ENCODE measurements at places on chromosomes 2 and 18.

DNA sequence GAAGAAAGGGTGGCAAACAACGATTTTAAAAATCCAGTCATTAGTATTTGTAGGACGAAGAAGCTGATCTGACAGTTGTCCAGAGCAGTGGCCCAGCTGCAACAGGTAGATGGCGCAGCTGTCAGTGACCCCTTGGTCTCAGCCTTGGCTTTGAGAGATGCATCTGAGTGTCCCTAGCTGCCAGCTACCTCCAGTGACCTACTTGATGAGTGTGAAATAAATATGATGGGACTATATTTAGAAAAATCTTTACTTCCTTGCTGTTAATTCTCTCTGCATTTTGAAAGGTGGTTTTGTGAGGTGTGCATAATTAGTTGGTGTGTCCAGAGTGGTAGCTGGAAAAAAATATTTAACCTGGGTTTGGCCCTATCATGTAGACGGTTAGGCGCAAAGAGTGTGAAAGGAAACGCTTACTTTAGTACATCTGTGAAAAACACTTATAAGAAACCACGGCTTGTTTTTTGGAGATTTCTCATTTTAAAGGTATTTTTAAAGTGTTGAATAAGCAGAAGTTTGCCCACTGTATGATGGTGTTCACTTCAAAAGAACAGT, 963 bp downstream of the INPP1 start:
- DNase-seq: peak; percentile 50

GRCh38 chr2:190718652-190719526, 70.0 kb downstream of the NAB1 start:
- peak; percentile 56 for DNase-seq

DNA sequence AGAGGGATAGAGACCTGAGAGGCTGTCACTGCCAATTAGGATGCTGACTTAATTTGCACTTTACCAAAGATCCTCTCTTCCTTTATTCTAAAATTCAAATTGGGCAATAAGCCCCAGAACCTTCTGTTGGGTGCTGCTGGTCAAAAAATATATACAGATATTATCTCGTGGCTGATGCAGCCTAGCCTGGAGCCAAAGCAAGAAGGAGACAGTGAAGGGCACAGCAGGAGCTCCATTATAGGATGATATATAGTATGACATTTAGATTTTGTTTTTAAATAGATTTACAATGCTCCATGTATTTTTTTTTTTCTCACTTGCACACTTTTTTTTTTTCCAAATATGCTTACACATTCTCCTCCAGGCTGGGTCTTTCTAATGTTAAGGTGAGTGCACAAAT, 579.3 kb downstream of the PIK3C3 start:
- no peak for DNase-seq

DNA sequence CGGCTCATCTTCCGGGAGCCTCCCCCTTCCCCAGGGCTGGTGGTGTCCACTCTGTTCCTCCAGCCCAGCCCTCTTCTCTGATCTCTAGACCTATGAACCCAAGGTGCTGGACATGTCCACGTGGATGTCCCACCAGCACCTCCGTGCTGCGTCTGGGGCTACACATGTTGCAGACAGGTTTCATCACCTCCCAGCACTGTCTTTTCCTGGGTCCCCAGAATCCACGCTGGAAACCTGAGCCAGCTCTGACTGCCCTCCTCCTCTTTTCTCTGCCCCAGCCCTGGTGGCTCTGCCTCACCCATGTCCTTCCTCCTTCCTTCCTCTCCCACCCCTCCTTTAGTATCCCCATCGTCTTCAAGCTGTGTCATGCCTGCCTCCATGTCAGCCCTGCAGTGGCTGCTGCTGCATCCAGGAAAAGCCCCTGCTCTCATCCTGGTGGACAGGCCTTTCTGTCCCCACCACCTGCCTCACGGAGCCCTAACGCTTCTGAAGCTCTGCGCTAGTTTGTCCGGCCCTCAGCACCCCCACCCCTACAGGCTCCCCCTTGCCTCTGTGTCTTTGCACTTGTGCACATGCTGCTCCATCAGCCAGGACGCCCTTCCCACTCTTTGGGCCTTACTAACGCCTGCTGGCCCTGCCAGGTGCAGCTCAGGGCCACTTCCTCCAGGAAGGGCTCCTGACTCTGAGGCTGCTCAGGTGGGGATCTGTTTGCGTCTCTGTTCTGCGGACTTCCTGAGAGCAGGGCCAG, 105.9 kb downstream of the DYSF start:
- DNase-seq: no peak

DNA sequence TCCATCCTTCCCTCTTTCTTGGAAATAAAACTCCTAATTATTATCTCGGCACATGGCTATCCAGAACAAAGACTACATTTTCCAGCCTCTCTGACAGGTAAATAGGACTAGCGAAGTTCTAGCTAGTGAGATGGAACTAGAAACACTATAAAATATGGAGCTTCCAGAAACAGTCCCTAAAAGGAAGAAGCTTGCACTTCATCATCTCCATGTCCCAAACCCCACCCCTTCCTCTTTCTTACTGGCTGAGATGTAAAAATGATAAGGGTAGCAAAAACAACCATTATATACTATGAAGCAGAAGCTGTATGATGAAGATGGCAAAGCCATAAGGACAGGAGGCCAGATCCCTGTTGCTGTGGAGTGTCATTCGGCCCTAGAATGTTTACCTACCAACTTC, 11.7 kb upstream of the ACTR2 start:
- no peak for DNase-seq

DNA sequence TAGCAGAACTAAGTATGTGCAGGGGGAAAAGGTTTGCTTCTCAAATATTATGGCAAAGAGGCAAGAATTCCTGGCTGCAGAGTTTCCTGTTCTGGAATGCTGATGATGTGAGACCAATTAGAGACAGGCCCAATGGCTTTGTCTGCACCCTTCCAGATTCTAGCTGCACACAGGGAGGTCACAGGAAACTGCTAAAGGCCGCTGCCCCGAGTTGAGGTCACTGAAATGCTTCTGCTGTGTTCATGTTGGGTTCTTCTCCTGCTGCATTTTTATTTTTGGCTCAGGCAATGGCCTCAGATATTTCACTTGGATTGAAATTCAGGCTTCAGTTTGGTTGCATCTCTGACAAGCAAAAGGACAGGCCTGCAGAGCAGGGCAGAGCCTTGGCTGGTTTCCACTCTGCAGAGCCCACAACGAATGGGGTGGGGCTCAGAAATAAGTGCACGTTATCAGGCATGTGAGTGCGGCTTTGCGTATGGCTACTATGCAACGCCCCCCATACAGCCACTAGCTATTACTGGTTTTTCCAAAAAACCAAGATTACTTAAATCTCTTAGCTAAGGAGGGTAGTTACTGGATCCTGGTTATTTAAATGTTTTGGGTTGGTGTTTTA, 66.9 kb upstream of the FZD5 start:
- DNase-seq: peak; percentile 34

- peak; percentile 53 for DNase-seq
These were observed 14.3 kb upstream of the STAM2 start for GRCh38 chr2:152189622-152190495.

DNA sequence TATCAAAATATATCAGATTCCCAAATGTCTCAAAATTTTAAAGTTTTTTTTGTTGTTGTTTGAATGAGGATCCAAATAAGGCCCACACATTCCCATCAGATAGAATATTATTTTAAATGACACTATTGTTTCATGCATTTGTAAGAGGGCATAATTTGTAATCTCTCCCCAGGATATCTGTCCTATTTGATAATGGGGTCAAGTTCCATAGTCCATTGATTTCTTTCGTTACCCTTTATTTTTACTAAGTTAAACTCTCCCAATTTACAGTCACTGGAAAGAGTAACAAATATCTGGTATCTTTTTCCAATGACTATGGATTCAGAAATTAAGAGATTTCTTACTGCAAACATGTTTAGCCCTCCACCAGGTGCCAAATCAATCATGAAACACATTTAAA, 32.4 kb downstream of the INO80C start:
- DNase-seq: no peak

DNA sequence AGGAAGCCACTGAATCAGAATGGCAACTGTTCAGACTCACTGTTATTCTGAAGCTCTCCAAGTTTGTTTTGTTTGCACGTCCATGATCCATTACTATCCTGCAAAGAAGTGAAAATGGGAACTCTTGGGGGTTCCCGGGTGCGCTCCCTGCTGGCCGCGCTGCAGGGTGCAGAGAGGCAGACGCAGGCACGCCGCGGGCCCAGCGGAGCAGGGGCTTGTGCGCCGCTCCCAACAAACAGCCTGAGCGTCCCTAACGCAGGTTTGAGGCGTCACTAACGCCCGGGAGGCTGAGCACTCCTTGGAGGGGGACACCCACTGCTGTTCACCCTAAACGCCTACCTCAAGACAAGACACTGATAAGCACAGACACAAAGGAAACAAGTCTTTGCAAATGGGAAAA, 14.3 kb upstream of the PIEZO2 start:
- DNase-seq: no peak

DNA sequence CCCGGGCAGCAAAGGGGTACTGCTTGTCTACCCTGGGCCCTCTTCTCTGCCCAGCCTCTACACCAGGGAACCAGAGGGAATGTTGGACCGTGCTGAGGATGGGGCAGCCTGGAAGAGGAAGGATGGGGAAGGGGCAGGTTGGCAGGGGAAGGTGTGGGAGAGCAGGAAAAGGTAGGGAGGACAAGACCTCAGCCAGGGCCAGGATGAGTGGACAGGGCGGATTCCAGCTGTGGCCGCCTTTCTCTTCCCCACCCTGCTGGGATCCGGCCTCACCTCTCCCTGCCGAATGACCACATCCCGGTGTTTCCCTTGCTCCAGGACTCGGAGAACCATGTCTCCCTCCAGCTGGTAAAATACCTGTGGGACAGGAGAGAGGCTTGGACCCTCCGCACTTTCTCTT, 8.9 kb downstream of the HAAO start:
- DNase-seq: no peak

- DNase-seq: no peak
These were observed 420.0 kb upstream of the SALL3 start for GRCh38 chr18:78559584-78559983.

DNA sequence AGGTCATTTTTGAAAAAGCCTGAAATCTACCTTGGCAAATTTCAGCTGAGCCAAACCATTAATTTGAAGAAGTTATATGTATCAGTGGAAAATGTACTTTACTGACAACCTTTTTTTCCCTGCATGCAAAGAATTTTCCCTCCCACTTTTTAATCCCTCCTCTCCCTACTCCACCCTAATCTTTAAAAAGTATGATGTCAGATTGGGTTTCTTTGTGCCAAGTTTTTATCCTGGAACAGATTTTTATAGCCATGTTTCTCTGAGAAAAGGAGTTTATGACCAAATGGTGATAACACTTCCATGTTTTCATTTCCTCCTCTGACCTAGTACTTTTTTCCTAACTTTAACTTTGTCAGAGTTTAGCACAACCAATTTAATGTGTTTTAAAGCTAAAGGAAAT, 250.3 kb upstream of the FOSL2 start:
- DNase-seq: no peak

- peak; percentile 9 for DNase-seq
These were observed 16.5 kb upstream of the SLC20A1 start for GRCh38 chr2:112629224-112629623.
